ENCODE measurements at places on chromosomes 1 and 21.

GRCh38 chr1:160605792-160606479 is 26.6 kb upstream of the CD84 start:
- DNase-seq = no peak

- no peak for DNase-seq
Measured at GRCh38 chr1:15942661-15943327, 33.1 kb downstream of the ZBTB17 start.

DNA sequence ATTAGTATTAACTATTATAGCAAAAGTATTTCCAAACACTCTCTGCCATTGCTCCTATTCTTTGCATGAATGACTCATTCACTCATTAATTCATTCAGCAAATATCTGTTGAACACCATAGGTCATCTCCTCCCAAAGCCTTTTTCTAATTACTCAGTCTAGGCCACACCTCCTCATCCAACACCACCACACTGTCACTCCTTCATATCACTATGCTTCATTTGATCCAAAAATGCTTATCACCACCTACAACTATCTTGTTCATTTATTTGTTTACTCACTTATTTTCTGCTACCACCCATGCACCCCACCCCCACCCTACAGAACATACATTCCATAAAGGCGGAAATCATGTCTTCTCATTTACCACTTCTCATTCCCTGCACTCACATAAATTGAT is 94.4 kb upstream of the TNFSF4 start:
- no peak for DNase-seq

DNA sequence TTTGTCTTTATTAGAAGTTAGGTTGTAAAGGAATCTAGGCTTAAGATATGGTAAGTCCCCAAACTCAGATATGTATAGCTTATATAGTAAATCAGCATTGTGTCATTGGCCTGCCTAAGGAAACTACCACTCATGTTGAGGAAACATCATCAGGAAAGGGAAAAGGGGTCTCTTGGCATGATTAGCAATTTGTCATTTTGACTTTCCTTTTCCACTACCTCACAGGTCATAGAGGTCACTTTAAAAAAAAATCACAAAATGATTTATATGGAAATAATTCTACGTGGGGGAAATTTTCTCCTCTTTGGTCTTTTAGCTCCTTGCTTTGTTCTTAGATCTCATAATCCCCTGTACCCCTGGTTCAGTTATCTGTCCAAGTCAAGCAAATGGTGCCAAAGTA is 213.5 kb downstream of the RPS6KC1 start:
- no peak for DNase-seq

- no peak for DNase-seq
Measured at GRCh38 chr1:92883297-92883696, 51.5 kb downstream of the RPL5 start.

DNA sequence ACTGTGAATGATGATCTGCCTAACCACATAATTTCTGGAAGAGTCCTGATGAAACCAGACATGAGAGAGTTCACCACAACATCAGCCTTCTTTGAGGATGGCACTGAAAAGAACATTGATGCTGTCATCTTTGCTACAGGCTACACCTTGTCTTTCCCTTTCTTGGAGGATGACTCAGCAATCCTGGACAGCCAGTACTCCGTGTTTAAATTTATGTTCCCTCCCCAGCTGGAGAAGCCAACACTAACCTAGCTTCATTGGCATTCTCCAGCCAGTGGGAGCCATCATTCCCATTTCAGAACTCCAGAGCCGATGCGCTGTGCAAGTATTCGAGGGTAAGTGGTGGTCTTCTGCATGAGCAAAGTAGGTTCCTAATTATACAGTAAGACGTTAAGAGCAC is 164.1 kb upstream of the POGK start:
- DNase-seq = no peak

GRCh38 chr1:99384021-99384420 is 119.7 kb downstream of the PLPPR4 start:
- no peak for DNase-seq

- DNase-seq = peak; percentile 56
Measured at GRCh38 chr1:27556781-27557595, 47.0 kb downstream of the AHDC1 start.

DNA sequence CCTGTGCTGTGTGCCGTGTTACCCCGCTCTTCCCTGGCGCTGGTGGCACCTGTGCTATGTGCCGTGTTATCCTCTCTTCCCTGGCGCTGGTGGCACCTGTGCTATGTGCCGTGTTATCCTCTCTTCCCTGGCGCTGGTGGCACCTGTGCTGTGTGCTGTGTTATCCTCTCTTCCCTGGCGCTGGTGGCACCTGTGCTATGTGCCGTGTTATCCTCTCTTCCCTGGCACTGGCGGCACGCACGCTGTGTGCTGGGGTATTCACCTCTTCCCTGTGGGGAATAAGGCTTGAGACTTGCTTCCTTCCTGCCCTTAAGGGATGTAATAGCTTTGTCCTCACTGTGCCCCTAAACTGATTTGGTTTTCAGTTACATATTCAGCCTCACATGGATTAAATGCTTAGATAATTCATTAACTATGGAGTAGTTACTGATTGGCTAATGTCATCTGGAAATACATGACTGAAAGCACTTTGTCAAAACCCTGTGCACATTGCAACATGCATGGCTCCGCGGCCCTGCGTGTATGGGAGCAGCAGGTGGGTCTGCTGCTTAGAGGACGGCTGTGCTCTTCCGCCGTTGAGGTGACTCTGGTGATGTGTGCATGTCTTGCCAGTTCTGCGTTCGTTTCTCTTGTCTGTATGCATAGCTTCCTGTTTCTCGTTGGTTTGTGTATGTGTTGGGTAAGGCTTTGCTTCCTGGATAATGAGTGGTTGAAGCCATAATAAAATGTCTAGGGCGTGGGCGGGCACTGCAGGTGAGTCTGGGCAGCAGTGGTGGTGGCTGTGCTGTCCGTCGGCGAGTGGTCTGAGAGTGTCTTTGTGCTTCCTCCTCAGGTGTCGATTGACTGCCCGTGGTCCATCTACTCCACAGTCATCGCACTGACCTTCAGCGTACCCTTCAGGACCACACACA is 17.9 kb upstream of the PWP2 start:
- DNase-seq = no peak

DNA sequence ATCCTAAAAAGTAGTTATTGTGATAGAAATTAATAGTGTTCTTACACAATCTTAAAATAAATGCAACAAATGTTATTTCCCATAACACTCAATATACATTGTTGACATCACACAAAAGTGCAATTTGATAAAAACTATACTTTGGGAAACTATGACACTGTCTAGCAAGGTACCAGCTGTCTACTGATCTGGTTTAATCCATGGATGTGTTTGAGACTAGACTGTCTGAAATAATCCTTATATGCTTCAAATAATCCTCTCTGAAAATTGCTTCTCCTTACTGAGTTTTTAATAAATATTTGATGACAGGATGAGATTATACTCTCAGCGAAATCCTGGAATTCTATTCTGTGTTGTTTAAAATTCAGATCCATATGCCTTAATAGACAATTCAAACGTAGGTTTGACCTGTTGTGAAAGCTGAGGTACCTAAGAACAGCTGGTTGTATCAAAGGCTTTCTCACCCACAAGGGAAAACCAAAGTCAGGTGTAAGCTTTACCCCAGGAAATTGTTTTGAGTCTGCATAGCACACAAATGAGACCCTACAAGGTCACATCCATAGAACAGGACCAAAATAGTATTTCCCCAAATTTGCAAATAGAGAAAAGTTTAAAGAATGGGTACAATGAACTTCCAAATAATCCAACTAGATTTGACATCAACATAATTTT is 8.8 kb upstream of the GFI1 start:
- DNase-seq = no peak

GRCh38 chr1:69082312-69082711 is 485.4 kb upstream of the LRRC7 start:
- DNase-seq = no peak

Data from activated CD8-positive, alpha-beta memory T cell treated with anti-CD3 and anti-CD28 coated beads for 4 hours (primary cell).